ENCODE measurements at places on chromosomes 1 and 21.

DNA sequence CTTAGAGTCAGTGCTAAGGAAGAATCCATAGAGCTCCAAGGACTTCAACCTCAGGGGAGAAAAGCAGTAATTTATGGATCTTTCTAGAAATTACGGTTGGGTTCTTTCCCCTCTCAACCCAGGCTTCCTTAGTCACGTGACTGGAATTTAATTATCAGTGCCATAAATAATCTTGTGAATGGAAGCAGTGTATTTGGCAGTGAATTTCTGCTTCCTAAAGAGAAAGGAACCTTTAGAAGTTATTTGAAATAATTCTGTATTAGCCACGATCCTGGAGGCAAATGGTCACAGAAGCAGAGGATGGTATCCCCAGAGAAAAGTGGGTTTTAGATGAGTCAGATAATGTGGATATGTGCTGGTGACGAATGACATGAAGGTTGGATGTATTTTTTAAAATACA lies 89.6 kb downstream of the NFIA start:
- no peak for DNase-seq

DNA sequence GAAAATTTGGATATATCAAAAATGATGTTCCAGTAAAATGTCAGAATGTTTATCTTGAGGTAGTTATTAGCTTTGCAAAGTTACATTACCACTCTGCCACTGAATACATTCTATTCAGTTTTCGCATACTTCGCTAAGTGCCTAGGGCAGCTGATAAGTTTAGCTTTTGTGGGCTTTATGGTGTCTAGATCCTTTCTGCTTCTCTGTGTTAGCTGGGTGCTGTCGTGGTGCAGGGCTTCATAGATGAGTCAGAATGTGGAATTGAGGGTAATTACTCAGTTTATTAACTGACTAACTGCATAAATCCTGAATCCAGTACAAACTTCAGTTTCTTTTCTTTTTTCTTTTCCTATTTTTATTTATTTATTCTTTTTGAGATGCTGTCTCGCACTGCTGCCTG lies 21.5 kb downstream of the NCAM2 start:
- no peak for DNase-seq

- DNase-seq: no peak
Measured at GRCh38 chr1:203888807-203889251, 27.4 kb downstream of the SNRPE start.

GRCh38 chr1:67721112-67721511 lies 36.1 kb downstream of the GADD45A start:
- no peak for DNase-seq

DNA sequence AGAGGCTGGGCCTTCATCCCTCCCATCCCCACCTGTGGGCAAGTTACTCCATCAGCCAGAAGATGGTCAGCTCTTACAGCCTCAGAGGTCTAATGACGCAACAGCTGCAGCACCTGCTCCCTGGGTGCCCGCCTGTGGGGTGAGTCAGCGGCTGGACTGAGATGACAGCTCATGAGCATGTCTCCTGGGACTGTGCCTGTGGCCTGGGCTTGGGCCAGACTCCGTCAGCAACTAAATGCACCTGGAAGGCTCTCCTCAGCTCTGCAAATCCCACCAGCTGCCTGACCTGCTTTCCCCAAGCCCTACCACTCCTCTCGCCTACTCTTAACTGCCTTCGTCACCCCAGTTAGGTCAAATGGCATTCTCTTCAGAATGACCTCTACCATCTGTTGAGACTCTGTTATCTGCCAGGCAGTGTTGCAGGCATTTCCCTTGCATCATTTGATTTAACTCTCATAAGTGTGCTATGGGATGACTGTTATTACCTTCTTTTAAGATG lies 47.7 kb downstream of the ETS2 start:
- no peak for DNase-seq

DNA sequence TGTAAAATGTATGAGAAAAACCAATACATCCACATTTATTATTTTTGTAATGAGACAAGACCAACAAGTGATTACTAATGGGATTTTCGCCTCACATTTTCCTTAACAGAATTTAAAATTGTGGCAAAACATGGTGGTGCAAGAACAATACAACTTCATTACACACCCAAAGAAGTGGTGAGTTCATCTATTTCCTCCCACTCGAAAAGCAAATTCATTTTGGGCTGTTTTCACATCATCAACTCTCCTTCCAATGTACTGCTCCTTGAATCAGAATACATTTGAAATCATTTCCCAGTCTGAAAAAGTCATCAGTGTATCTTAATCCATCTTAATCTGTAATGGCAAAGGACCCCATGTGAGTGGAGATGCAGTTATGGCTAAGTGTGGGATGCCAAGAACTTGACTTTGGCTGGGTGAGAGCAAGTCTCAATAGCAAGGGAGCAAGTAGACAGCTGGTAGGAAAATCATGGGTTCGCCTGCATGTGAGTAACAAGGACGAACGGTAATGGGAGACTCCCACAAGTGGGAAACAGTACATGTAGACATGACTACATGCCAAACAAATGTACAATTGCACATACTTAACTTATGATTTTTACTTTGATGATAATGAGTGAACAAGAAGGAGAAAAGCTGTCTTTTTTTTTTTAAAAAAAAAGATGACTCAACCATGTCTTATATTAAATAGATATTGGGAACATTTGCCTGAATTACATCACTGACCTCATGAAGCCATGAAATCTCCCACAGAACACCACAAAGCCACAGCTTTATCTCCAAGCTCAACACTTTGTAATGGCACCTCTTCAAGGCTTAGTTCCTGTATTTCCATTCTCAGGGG lies 46.0 kb downstream of the RUNX1 start:
- no peak for DNase-seq

GRCh38 chr1:167795810-167796740 lies 74.3 kb downstream of the MPZL1 start:
- no peak for DNase-seq

GRCh38 chr1:182174513-182174855 lies 113.0 kb upstream of the ZNF648 start:
- DNase-seq: no peak

DNA sequence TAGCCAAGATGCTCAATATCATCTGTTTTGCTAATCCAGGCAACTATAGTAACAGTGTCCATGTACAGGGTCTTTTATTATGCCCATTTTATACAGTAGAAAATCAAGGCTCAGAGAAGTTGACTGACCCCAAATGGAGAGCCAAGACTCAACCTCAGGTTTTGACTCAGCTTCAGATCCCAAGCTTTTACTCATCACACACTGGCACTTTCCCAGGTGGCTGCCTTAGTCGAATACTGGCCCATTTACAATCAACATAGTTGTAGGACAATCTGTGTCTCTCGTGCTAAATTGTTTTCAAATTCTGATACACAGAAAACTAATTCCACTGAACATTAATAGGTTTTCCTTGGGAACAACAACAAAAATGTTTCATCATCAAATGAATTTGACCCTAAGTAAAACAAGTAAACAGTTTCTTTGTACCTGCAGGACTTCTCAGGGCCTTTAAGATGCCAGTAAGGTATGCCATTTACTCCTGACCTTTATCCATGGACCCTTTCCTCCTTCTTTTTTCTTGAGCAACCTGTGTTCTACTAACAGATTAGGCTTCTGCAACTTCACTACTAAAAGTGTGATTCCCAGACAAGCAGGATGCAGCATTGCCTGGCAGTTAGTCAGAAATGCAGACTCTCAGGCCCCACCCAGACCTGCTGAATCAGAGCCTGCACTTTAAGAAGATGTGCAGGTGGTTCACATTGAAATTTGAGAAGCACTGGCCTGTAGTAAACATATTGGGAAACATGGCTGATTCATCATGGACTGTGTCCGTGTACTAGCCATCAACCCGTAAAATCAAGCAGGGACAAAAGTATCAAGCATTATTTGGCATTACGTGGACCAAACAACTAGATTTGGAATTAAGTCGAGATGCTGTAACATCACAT lies 128.8 kb downstream of the RRAGC start:
- DNase-seq: no peak

DNA sequence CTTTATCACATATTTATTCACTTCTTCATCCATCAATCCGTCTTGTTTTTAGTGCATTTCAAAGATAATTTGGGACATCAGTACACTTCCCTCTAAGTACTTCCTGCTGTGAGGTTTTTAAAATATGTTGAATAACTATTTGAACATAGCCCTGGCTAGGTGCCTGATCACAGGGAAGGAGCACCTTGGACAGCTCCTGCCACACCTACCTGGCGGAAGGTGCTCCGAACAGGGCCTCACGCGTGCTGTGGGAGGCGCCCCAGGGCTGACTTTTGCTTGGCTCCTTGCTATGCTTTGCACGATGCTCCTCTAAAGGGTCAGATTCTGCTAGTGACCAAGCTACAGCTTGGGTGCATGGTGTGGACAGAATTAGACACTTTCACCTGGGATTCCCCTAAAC lies 4.9 kb upstream of the ATXN7L2 start:
- DNase-seq: peak; percentile 40

DNA sequence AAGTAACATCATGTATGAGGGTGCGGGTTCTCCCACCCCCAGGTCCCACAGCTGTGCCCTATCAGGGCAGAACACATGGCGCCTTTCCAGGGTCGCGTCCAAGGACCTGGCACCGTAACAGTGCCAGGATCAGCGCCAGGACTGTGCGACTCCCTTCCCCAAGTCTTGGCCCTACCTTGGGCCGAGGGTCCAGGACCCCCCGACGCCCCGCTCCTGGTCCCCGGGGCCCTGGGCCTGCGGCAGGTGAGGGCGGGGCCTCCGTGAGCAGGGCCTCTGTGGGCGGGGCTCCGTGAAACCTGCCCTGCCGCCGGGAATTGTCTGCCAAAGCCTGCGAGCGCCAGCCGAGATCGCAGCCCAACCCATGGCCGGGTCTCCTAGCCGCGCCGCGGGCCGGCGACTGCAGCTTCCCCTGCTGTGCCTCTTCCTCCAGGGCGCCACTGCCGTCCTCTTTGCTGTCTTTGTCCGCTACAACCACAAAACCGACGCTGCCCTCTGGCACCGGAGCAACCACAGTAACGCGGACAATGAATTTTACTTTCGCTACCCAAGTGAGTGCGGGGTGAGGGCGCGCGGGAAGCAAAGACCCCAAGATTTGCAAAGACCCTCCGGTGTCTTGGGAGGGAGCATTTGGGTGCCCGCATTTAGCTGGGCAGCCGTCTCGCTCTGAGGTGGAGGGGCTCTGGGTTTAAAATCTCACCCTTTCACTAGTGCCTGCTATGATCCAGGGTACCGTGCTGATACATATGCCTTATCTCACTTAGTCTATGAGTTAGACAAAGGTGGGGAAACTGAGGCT lies at the start of gene RHBG:
Gene RHBG, plus strand, starts transcription at position 323 of the 796 bp plus-strand sequence. Its CDS starts 39 bp downstream, at position 362.
- DNase-seq: no peak

DNA sequence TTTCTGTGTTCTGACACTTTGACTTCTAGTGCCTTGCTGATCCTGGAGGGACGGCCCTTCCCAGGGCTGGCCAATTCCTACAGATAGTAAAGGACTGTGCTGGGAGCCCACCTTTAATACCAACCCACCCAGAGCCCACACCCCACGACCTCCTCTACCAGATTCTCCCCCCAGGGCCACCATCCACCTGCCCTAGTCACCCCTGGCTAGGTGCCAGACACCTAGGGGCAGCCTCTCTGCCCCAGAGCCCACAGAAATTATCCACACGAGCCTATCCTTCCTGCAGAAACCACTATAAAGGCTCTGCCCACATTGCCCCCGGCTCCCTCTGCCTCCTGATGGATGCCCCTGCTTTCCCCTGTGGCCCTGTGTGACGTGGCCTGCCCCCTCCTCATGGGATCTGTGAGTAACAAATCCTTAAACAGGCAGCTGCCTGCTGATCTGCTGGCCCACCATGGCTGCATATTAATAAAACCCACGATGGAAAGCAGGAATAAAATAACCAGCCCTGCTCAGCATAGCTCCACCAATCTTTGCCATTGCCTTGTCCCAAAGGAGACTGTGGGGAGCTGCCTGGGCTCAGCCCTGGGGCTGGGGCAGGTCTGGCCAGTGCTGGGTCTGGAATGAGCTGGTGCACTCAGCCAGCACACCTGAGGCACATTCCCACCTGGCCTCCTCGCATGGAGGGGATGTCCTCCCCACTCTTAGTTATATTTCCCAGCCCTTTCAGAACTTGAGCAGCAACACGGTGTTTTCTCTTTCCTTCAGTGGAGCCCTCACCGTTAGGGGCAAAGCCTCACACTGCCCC lies 488.5 kb downstream of the NPHP4 start:
- DNase-seq: no peak

- no peak for DNase-seq
Measured at GRCh38 chr1:5986018-5986417, 6.2 kb downstream of the NPHP4 start.

DNA sequence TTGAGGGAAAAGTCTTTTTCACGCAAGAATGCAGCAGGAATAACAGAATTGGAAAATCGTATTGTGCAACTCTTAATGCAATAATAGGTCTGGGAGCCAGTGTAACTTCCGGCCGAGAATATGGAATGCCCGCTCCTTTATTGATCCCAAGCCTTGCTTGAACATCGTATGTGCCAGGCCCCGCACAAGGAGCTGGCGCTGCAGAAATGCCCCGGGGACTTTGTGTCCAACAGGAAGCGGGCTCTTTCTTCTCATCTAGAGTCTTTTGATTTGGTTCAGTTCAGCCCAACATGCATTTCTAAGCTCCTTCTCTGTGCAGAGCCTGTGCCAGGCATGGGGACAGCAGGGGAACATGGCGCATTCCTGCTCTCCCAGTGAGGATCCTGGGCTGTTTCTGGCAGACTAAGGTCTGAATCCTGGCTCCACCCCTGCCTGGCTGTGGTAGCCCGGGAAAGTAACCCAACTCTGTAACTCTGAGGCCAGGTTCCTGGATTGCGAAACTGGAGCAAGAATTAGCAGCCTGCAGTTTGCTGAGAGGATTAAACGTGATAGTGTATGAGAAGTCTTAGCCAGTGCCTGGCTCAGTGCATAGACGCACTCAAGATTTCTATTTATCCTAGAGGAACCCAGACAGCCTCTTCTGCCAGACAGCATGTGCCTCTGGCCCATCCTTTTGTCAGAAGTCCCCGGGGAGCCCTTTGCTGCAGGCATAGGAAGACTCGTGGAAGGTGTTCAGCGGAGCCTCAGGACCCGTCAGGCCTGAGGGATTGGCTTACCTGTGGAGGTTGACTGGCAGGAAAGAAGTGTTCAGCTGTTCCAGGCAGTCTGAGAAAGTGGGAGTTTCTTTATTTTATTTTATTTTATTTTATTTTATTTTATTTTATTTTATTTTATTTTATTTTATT lies 987 bp upstream of the CDCP2 start:
- no peak for DNase-seq

DNA sequence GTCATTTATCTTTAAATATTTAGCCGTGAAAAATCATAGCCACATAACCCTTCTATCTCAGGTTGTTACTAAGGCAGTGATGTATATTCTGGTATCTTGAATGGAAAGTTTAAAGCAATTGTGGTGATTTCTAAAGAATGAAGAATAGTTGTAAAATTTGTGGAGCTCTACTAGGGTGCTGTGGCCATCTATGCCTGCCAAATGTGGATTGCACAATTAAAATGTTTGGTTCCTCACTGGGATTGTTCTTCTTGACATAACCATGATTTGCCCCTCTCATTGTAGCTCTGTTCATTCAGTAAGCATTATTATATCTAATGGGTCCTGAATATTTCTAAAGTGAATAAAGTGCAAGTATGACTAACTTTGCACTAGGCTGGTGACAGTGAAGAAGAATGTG lies 50.1 kb downstream of the AK4 start:
- DNase-seq: no peak

- DNase-seq: no peak
Measured at GRCh38 chr21:34534522-34534921, 22.5 kb upstream of the KCNE1 start.
